NCI-H2081 treated with DMSO at 0.1 percent for 48 hours (cell line): ENCODE measurements at places on chromosomes 2 and 18.

GRCh38 chr2:128304715-128305554 is 13.7 kb downstream of the HS6ST1 start:
- DNase-seq, result peak; percentile 29

- no peak for DNase-seq
Observed at GRCh38 chr2:8541636-8542035, 140.2 kb upstream of the ID2 start.

DNA sequence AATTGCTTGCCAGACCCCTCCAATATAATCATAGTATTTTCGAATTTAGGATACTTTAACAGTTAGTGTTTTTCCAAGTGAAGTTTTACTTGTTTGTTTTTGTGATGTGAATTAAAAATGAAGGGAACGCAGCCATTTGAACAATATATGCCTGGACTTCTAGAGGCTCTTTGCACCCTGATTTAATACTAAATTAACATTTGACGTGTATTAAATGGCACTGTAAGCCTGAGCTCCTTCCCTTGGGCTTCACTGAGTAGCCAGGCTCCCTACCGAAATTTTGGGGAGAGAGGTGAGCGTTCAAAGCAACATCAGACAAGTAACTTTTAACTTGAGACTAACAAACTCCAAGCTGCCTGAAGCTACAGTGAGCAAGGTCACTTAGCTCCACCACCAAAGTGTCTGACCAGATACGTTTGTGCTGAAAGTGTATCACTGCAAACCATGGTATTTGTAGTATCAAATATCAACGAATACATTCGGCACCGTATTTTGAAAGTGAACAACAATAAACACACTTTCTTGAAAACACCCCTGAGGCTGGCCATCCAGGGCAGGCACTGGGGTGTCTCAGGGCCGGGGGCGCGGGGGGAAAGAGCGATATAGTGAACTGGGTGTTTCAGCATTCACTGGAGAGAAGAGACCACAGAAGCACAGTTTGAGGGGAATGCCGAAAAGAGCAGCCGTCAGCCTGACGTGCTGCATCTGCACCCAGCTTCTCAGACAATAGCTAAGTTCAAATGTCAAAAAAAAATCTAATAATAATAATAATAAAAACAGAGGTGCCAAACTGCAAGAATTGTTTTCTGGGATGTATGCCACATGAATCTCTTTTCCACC is 7.7 kb upstream of the POU3F3 start:
- DNase-seq, result no peak

DNA sequence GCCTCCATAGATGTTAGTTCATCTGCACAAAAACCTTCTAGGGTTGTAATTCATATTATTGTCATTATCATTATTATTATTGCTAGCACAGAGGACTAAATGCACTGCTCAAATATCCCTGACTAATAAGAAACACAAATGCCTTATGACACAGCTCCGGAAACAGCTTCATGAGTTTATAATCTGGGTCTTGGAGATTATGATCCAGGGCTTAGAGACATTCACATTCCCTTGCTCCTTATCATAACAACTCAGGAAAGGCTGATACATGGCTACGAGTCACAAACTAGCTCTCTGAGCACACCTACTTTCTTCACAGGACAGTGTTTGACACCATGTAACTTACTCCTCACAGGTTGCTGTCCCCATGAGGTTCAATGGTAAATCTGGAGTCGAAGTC is 102.2 kb upstream of the TTC39C start:
- no peak for DNase-seq

GRCh38 chr18:25737710-25738311 is 352.6 kb downstream of the SS18 start:
- no peak for DNase-seq
